ENCODE measurements at places on chromosomes 11 and 22. TPM values are rescaled to one million over a fixed set of nuclear protein-coding genes. Genes with fewer than 3 reads are reported as not detected.

SLC35E4 gene
- total RNA-seq: 2.3 TPM

POLR2F gene
- total RNA-seq: 68.1 TPM

CFAP300 gene
- total RNA-seq: 2.2 TPM

DNA sequence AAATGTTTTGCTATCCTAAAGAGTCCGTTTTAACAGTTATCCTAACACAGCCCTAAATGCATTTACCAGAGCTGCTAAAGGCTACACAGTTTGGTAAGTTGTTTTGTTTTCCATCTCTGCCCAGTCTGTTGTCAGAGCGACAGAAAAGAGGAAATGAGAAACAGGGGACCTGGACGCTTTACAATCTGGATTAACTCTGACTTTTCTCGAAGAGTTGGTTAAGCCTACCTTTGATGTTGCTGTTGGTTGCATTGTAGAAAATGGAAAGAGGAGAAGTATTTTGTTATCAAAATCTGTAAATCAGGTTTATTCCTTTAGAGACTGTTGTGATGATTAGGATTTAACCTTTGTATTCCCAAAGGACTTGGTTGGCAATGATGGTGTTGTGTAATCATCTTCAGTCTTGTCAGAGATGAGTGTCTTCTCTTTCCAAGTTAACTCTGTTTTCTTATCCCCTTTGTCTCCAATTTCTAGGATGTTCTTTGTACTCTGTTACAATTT, 481 bp downstream of the ANGPTL5 start:
- no peak for DNase-seq

DNA sequence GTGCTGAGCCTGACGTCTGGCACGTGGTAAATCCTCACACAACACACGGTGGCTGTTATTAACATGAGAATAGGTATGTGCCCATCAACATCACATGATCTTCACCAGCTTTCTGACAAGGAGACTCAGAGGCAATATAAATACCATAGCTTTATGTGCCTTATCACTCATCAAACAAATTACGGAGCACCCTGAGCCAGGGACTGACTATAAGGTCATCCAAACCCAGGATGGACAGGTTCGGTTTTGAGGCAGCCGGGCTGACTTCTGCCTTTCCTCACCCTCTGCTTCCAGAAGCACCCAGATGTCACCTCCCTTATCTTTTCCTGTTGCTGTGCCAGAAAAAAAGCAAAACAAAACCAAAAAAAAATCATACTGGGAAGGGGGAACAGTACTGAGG, 5.7 kb upstream of the PLAAT3 start:
- DNase-seq: no peak
